ENCODE measurements at places on chromosomes 3 and 15.

- DNase-seq = no peak
Observed at GRCh38 chr3:172541945-172542488, 18.8 kb upstream of the TNFSF10 start.

GRCh38 chr3:59809710-59810444 lies 760.1 kb upstream of the CFAP20DC start:
- DNase-seq = peak; percentile 8

- no peak for DNase-seq
Observed at GRCh38 chr15:50883903-50884302, 24.6 kb upstream of the AP4E1 start.

DNA sequence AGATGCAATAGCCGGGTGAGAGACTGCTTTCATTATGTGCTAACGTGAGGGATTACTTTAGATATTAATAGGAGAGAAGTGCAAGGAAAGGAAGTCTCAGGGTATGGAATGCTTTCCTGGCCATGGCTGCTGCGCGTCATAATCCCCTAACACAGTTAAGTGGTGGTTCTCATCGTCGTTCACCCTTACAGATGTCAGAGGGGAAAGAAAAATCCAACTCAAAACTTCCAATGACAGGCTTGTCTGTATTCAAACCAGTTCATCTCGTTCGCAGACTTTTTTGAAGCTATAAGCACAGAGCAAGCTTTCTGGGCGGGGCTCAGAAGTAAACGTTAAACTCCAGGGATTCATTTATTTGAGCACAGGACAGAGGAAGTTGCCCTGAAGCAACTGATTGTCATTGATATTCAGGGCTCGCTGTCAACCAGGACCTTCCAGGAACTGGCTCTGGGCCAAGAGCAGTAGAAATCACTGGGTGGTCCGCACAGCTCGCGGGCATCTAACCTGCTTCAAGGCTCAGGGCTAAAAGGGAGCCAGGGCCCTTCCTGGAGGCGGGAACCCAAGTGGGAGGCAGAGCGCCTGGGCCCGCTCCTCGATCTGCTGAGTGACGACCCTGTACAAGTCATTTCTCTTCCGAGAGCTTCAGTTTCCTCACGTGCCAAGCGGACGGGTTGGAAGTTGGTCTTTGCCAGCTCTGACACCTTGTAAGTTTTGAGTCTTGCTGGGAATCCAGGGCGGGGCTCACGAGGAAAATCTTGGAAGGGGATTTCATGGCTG lies 1.1 kb upstream of the LPP start:
- DNase-seq = peak; percentile 52

- DNase-seq = no peak
Observed at GRCh38 chr15:60682115-60682514, 203.2 kb upstream of the ICE2 start.

DNA sequence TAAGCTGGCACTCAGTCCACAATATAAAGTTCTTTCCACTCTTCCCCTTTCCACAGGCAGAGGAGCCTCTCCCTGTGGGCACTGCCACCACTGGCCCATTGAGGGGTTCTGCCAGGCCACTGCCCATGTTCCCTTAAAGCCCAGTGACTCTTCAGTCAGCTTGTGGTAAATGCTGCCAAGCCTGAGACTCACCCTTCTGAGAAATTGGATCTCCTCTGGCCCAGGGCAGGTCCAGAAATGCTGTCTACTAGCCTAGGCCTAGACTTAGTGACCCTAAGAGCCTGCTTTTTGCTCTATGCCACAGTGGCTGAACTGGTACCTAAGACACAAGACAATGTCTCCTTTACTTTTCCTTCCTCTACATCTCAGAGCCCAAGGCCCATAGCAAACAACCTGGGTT lies 295.8 kb downstream of the RBMS3 start:
- no peak for DNase-seq

DNA sequence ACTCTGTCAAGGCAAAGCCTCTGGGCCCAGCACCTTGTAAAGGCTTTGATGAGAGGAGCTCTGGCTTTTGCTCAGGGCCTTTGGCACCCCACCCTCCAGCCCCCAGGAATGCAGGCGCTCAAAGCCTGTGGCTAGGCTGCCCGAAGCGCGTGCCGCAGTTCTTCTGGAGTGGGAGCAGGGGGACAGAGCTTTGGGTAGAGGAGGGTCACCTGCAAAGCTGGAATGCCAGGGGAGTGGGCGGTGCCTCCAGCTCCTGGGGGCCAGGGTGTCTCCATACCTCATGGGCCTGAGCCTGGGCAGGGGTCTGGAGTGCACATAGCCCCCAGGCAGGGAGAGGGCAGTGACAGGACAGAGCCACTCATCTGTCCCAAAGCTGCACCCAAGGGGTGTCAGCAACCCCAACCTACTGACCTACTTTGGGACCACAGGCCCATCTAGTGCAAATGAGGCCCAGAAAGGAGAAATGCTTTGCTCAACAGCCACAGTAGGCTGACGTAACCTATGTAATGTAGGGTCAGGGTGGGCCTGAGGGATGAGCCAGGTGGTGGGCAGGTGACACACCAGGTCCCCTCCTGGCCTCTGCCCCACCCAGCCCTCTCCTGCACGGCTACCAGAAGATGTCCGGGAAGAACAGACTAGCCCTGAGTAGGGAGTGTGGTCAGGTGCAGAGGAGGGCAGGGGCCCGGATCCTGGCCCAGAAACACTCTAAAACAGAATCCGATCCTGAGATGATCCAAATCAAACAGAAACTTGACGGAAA lies 2.2 kb upstream of the CALML4 start:
- no peak for DNase-seq

- no peak for DNase-seq
Observed at GRCh38 chr15:70765504-70766281, 2.3 kb upstream of the UACA start.

GRCh38 chr3:4302747-4303146 lies 422 bp upstream of the SETMAR start:
- DNase-seq = no peak

GRCh38 chr3:18510947-18511346 lies 85.8 kb upstream of the SATB1 start:
- no peak for DNase-seq

GRCh38 chr15:83919978-83920510 lies 266.1 kb downstream of the ADAMTSL3 start:
- DNase-seq = no peak

- no peak for DNase-seq
Observed at GRCh38 chr3:78139166-78139565, 1099.3 kb downstream of the ROBO2 start.

DNA sequence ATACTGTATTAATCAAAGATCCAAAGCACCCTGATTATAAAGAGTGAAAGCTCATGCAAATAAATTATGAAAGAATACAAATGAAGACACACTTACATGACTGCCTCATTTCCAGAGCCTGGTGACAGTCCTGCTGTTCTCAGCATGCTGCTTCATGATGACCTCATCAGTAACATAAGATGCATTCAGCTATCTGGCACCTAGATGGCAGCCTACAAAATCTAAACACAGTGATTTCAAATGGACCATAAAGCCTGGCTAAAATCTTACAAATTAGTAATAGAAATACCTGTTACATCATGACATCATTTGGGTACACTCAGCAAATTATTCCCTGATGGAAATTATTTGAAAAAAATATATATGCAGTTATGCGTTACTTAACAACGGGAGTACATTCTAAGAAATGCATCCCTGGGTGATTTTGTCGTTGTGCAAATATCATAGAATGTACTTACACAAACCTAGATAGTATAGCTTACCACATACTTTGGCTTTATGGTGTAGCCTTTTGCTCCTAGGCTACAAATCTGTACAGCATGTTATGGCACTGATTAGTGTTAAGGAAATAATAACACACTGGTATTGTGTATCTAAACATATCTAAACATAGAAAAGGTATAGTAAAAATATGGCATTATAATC lies 207.2 kb downstream of the EPHA3 start:
- DNase-seq = no peak

- DNase-seq = no peak
Observed at GRCh38 chr3:73801444-73801843, 176.7 kb upstream of the PDZRN3 start.

- peak; percentile 88 for DNase-seq
Observed at GRCh38 chr3:46558184-46559043, 7.7 kb downstream of the LRRC2 start.

DNA sequence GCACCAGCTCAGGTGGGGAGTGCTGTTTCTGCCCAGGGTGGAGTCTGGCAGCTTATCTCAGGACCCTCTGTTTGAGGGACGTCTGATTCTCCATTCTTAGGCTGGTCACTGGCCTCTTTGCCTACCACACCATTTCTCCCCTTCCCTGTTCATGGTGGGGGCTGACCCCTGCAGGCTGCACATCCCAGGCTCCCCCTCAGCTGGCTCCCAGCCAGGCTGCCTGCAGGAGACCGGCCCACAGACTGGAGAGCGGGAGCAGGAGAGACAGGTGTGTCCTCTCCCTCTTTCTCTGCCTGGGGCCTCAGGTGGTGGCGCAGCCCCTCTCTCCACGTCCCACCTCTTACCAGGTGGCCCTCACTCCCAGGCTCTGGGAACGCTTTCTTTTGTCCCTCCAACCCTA lies 60.8 kb downstream of the RAB11A start:
- no peak for DNase-seq

DNA sequence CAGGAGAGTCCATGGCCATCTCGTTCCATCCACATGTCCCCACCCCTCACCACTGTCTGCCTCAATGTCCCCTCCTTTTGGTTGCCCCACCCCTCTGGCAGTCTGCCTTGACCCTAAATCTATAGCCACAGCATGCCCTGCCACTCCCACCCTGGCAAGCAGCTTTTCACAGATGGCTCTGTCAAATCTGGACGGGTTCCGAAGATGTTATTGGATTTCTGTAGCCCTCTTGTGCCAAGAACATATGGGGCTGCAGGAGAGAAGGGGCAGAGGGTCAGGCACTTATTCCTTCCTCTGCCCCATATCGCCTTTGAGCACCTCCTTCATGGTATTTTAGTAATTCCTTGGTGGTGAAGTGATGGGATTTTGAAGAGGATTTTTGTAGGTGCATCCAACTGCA lies 57.1 kb downstream of the EPHB1 start:
- DNase-seq = no peak

- DNase-seq = no peak
Observed at GRCh38 chr3:74978684-74979083, 364.2 kb upstream of the CNTN3 start.

DNA sequence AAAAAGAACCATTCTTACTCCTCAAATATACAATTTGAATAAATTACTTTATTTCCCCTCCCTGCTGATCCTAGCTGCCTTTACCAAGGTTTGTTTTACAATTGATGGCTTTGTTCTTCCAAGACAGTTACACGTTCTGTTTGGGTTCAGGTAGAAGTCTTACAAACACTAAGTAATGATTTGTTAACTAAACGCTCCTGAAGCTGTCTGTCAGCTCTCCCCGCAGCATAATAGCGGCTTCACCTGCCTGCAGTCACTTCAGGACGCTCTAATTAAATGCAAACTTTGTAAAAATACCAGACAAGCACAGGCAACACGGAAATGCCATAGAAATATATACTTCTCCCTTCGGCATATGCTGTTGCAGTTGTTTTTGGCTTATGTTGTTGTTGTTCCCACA lies 176.4 kb upstream of the MDFIC2 start:
- DNase-seq = no peak

GRCh38 chr3:117885011-117885441 lies 1149.6 kb downstream of the IGSF11 start:
- no peak for DNase-seq

DNA sequence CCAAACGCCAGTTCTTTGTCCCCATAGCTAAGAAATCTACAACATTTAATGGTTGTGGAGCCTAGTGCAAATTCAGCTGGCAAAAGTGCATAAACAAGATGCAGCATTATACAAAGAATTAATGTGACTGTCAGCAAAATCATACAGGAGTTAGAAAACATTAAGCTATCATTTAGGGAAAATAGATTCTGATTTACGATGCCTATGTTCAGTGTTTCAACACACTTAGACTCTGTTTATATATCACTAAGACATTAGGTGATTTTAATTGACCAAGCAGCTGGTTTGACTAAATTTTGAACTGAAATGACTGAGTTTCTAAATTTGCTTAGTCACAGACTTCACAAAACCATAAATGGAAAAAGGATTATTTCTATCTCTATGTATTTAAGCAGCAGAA lies 1076.8 kb downstream of the TBL1XR1 start:
- DNase-seq = no peak

DNA sequence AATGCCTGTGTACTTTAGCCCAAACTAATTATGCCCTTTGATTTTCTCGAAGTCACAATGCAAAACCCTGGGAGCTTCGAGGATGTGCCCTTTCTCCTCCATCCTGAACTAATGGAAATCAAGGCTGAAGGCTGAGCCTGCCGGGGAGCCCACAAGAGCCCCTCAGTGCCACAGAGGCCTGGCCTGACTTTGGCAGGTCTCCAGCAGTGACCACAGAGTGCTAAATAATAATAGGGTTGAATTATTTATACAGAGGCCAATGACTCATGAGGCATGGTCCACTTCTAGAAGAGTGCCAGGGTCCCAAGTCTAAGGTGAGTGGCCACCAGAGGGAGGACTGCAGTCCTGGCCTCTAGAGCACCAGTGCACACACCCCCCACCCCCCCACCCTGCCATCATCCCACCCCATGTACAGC lies 19.1 kb upstream of the GLCE start:
- no peak for DNase-seq

- no peak for DNase-seq
Observed at GRCh38 chr3:184842433-184842832, 30.5 kb downstream of the VPS8 start.

- no peak for DNase-seq
Observed at GRCh38 chr15:58472821-58473581, 41.2 kb downstream of the LIPC start.

DNA sequence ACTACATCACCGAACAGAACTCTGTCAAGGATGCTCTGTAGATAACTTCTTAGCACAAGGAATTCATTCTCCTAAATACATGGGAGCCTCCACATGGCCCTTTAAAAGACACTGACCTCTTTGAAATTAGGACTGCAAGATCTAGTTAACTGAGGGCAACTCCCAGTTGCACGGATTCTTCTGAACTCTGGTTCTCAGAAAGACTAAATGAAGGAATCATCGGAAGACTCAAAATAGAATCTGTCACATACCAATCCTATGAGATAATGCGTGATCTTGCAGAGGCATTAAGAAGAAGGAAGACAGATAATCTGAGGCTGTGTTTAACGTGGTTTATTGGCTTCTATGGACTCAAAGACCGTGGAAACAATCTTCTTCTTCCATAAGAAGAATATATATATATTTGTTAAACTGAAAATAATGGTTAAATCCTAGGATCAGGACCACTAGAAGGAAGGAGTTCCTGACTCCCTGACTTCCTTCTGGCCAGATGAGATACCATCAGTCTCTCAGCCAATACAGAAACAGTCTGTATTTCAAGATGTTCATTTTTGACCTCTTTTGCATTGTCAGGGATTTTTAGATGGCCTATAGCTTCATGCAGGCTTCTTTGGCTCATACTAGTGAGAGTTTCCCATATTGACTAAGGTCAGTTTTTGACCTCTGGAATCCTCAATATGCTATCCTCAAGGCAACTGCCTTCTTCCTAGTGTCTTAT lies 33.9 kb upstream of the TBC1D23 start:
- DNase-seq = no peak

DNA sequence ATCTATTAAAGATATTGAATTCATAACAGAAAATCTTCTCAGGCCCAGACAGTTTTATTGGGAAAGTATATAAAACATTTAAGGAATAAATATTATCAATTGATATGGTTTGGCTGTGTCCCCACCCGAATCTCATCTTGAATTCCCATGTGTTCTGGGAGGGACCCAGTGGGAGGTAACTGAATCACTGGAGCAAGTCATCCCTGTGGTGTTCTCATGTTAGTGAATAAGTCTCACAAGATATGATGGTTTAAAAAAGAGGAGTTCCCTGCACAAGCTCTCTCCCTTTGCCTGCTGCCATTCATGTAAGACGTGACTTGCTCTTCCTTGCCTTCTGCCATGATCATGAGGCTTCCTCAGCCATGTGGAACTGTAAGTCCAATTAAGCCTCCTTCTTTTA lies 160.5 kb downstream of the ANO10 start:
- DNase-seq = no peak

- DNase-seq = no peak
Observed at GRCh38 chr3:13111173-13111872, 38.1 kb upstream of the IQSEC1 start.

Measured in B cell (primary cell).